ENCODE measurements at places on chromosomes 16 and 17.

DNA sequence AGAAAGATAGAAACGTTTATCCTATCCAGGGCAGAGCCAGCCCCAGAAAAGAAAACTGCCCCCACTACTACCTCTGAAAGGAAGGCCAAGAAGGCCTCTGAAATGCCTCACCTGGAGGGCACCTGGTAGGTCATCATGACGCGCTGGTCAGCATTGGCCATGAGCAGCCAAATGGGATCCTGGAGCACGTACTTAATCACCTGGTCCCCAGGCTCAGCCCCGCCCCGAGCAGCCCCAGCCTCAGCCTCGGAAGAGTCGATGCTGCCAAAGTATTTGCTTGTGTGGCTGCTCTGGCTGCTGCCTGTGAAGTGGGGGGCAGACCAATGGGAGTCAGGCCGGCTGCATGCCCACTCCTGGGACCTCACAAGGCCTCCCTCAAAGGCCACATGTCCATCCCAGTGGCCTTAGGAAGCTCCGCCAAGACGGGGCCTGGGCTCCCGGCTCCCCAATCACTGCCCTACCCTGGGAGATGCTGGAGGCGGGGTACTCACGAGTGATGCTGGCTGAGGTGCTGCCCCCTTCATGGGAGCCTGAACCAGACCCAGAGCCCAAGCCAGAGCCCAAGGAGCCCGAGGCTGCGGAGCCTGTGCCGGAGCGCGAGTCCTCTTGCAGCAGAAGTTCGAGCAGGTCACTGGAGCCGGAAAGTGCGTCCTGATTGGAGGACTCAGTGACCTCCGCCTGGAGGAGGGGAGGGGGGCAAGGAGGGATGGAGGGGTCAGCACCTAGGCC is 9.9 kb downstream of the PER1 start:
- DNase-seq = no peak

DNA sequence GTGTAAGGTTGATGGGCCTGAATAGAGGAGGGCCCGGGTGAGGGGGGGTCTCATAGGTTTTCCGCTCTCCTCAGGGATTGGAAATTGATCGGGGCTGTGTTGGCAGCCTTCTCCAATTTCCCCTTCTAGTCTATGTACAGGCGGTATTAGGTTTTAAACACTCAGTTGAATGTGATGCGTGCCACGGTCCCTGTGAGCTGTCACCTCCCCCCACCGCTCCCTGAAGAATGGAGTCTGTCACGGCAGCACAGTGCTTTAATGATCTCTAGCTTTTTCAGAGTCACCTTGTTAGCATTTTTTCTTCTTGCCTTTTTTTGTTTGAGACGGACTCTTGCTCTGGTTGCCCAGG is 800 bp downstream of the COX4I1 start:
- no peak for DNase-seq

DNA sequence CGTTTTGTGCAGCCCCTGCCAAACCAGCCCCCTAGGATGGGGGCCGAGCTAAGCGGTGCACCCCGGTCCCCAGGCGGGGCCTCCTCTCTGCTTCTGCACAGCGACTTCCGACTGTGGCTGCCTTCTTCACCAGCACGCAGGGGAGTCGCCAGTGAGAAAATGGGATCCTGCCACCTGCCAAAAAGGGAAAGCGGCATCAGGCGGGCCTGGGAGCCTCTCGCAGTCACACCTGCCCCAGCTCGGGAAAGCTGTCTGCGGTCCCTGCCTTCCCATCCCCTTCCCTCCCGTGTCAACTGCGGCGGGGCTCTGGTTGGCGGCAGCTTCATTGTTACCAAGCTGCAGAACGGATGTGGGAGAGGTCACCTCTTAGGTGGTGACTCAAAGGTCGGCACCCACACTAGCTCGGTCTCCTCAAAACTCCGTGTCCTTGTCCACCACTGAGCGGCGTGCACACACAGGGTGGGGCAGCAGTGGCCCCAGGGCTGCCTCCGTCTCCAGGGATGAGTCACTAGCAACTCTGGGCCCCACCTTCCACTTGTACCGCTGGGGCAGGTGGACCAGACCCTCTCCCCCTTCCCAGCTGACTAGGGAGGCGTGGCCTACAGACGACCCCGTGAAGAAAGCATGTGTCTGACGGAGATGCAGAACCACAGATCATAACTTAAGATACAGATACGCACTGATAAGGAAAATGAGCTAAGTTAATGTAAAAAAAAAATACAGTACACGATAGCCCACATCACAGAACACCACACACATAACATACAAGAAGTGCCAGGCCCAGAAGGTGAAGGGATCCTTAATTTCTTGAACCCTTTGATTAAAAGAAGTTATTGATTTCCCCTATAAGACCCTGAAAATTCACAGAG is 1.5 kb upstream of the PCYT2 start:
- no peak for DNase-seq

GRCh38 chr16:88461331-88462269 is 8.5 kb downstream of the ZFPM1 start:
- DNase-seq = peak; percentile 15

DNA sequence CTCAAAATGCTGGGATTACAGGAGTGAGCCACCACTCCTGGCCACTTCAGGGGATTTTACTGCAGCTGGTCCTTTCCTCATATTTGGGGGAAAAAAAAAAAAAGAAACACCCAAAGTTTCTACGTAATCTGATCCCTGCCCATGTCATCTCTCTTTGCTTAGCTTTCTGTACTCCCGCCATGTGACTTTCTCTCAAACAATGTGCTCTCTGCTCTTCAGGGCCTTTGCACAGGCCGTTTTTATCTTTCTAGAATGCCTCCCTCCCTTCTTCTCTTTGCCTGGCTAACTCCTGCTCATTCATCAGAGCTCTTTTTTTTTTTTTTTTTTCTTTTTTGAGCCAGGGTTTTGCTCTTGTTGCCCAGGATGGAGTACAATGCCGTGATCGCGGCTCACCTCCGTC is 4.9 kb upstream of the HDAC5 start:
- DNase-seq = no peak

GRCh38 chr17:37187262-37187661 is 188.5 kb upstream of the C17orf78 start:
- DNase-seq = peak; percentile 38

- DNase-seq = no peak
Observed at GRCh38 chr16:73036074-73036826, 11.7 kb downstream of the ZFHX3 start.

- DNase-seq = no peak
Observed at GRCh38 chr16:383326-384051, 1.7 kb upstream of the PGAP6 start.

DNA sequence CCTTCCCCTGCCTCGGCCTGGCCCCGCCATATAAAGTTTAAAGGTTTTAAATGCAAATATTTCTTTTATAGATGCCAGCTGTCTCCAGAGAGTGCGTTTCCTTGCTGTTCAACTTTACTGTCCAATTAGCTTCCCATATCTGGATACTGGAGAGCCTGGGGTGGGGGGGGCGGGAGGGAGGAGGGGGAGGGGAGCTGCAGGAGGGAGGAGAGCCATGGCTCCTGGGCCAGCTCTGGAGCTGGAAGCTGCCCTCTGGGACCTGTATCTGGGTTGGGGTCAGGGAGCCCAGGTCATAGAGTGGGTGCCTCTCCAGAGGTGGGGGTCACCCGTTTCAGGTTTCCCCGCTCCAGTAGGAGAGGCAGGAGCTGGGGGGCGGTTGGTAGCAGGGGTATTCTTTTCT is 6.2 kb upstream of the GSE1 start:
- DNase-seq = no peak

- DNase-seq = no peak
Observed at GRCh38 chr17:28521311-28522085, 15.3 kb downstream of the FOXN1 start.

GRCh38 chr16:69012906-69013305 is 92.5 kb upstream of the HAS3 start:
- DNase-seq = no peak

DNA sequence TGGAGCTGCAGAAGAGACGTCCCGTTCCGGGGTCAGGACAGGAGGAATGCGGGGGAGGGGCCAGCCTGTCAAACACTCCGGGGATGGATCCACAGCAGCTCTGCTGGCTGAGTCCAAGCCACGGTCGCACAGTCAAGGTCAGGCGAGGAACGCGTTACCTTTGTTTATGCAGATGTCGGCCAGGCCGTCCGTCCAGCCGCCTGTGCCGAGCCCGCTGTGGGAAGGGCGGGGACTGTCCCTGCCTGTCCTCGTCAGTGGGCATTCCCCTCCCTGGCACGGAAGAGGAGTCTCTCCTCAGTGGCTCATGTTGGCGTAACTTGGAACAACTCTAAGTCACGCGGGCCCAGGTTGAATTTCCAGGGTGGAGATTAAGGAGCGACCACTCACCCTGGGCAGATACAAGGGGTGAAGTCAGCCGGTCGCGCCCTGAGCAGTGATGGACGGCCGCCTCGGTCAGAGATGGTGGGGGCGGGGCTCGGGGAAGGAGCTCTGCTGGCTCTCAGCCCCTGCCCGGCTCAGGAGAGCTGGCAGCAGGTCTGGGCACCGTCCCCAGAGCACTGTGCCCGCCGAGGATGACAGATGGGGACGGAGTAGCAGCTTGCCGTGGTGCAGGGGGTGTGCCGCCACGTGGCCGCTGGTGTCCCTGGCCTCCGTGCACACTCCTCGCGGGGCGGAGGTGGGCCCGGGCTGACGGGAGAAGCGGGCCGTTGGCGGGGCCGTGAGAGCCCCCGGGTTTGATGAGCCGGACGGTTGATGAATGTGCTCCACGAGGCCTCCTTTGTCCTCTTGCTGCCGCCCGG is 7.3 kb downstream of the CACNA1H start:
- DNase-seq = no peak

- DNase-seq = no peak
Observed at GRCh38 chr17:4766201-4766600, 5.5 kb upstream of the TM4SF5 start.

DNA sequence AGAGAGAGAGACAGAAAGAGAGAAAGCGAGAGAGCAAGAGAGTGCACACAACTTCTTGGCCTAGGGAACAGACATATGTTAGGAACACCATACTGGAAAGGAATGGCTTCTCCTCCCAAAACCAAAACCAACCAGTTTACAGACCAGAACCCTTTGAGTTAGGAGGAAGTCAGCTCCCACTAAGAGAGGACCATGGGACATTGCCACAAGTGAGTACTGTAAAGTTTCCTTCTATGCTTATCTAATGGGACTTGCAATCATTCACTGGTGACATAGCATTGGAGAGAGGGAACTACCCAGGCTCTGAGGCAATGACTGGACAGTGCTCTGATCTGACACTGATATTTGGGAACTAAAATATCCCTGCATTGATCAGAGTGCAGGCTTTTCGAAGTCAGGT is 32.4 kb downstream of the TBC1D3B start:
- DNase-seq = no peak

DNA sequence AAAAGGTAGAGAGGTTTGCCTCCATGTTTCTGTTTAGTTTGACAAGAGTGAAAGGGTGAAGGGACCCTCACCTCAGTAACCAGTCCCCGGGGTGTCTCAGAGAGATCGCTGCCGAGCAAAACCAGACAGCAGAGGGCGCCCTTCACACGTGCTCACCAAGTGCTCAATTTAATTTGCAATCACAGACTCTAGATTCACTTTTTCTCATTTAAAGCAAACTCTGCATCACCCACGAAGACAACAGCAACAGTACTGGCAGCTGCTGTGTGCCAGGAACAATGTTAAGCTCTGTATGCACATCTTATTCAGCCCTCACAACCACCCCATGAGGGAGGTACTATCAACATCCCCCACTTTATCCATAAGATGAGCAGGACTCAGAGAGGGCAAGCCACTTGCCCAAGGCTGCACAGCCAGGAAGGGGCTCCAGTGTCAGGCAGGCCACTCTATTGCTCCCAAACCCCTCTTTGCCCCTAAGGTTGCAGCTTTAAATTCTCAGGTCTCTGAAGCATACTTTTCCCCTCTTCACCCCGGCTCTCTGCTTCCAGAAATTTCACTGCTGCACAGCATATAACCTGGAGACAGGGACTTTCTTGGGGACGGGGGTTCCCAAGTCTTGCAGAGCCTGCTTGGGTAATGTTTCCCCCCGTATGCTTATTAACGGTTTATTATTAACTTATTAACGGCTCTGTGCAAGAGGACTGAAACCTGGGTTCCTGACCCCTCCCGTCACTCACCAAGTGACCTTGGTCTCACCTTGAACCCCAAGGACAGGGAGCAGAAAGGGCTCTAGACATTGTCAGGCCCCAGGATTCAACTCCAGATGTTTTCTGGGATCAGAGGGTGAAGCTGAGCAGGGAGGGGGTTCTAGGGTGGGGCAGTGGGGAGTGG is 70.9 kb downstream of the CNGB1 start:
- DNase-seq = peak; percentile 62

DNA sequence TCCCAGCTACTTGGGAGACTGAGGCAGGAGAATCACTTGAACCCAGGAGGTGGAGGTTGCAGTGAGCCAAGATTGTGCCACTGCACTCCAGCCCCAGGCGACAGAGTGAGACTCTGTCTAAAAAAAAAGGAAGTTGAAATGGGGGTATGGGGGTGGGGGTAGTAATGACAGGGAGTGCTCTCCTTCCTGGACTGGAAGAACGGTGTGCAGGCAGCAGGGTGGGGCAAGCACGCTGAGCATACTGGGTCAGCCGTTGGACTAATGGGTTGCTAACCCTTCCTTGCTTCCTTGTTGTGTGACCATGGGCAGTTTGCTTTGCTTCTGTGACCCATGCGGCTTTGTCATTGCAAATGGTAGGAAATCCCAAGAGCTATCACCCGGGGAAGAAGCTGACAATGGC is 16.5 kb downstream of the KATNIP start:
- no peak for DNase-seq

- no peak for DNase-seq
Observed at GRCh38 chr16:68902969-68903345, 59.6 kb downstream of the TANGO6 start.

DNA sequence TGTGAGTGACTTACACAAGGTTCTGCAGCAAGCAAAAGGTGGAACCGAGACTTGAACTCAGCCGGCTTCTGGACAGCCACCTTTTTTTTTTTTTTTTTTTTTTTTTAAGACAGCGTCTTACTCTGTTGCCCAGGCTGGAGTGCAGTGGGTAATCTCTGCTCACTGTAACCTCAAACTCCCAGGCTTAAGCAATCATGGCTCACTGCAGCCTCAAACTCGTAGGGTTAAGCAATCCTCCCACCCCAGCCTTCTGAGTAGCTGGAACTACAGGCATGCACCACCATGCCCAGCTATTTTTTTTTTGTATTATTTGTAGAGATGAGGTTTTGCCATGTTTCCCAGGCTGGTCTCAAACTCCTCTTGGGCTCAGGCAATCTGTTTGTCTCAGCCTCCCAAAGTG is 55.2 kb upstream of the GOT2 start:
- no peak for DNase-seq

DNA sequence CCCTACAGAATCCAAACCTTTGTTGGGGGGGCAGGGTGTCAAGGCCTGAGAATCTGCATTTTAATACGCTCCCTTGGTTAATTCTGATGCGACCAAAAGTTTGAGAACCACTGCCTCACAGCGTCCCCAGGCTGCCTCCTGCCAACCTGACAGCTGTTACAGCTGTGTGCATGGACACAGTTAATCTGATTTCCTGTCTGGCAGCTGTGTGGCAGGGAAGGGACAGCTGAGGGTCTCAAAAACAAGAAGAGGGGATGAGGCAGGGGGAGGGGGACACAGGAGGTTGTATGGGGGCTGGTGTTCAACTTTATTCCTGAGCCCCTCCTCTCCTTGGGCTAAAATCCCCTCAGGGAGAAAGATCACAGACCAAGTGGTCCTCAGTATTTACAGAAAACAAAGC is 17.5 kb downstream of the HDAC5 start:
- DNase-seq = no peak

GRCh38 chr16:66146798-66147197 is 219.7 kb upstream of the CDH5 start:
- no peak for DNase-seq

Data from EL (cell line).